Activated T-cell treated with anti-CD3 and anti-CD28 coated beads, Interleukin-2, amount 50 U/mL, for 24 hours (primary cell): ENCODE measurements at places on chromosomes 11 and 22.

- no peak for DNase-seq
Measured at GRCh38 chr11:87239001-87239400, 201.3 kb downstream of the TMEM135 start.

- no peak for DNase-seq
Measured at GRCh38 chr11:44452827-44453572, 112.5 kb upstream of the CD82 start.

DNA sequence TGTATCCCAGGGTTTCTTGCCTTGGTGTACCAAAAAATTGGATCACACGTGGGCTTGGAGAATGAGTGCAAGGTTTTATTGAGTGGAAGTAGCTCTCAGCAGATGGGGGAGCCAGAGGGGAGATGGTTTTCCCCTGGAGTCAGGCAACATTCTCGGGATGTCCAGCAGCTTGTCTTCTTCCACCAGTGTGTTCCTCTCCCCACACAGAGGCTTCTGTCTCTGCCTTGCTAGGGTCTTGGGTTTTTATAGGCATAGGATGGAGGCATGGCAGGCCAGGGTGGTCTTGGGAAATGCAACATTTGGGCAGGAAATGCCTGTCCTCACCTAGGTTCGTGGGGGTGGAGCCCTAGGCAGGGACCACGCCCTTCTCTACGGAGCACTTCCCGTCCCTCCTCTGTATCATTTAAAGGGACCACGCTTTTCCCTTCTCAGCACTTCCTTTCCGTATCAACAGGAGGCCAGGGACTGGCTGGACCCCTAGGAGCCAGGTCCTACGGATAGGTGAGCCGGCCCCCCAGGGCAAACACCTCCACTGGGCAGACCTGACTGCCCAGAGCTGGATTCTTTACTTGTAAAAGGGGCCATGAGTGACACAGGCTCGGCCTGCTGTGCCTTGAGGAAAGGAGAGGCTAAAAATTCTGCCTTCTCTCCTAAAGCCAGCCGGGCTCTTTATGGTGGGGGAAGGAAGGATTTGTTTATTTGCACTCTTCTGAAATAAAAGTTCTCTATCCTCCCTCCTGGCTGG lies 55.3 kb upstream of the CCDC188 start:
- DNase-seq: peak; percentile 81

DNA sequence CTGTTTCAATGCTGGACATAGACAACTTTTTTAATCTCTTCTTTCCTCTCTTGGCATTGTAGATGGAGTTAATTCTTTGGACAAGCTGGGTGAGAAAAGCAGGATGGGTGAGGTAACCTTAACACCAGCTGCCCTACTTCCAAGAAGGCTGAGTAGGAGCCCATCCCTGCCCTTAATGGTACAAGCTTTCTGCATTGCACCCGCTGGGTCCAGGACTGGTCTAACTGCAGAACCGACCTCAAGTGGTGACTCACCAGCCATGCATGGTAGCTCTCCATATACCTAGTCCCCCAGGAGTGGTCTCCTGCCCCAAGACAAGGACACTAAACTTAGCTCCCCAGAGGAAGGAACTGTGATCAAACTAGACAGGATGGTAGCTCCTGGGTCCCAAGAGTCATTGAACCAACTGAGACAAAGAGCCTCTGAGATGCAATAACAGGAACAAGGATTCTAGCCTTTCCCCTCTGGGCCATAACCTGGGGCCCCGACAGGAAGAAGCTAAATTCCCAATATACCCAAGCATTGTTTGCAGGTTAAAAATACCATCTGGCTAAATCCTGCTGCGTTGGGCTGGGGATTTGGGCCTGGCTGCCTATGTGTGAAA lies 32.1 kb downstream of the RPL27A start:
- DNase-seq: no peak

GRCh38 chr11:45258982-45259530 lies 27.1 kb downstream of the SYT13 start:
- DNase-seq: no peak

GRCh38 chr11:64164392-64165312 lies 1.3 kb downstream of the MACROD1 start:
- DNase-seq: no peak

DNA sequence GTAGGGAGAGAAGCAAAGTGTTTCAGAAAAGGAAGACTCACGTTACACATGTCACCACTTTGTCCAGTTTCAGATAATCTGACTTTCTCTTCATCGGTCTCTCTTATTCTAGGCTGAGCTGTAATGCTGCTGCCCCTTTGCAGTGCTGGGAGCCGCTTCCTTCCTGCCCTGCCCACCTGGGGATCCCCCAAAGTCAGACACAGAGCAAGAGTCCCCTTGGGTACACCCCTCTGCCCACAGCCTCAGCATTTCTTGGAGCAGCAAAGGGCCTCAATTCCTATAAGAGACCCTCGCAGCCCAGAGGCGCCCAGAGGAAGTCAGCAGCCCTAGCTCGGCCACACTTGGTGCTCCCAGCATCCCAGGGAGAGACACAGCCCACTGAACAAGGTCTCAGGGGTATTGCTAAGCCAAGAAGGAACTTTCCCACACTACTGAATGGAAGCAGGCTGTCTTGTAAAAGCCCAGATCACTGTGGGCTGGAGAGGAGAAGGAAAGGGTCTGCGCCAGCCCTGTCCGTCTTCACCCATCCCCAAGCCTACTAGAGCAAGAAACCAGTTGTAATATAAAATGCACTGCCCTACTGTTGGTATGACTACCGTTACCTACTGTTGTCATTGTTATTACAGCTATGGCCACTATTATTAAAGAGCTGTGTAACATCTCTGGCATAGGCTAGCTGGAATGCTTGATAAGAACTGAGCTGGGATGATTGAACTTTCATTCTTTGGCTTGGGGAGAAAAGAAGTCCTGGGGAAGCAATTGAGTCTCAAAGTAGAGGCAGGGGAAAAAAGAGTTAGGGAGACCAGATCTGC lies 31.2 kb upstream of the SMIM35 start:
- DNase-seq: peak; percentile 39

- no peak for DNase-seq
Measured at GRCh38 chr11:21494946-21495345, 697.9 kb upstream of the ANO5 start.

DNA sequence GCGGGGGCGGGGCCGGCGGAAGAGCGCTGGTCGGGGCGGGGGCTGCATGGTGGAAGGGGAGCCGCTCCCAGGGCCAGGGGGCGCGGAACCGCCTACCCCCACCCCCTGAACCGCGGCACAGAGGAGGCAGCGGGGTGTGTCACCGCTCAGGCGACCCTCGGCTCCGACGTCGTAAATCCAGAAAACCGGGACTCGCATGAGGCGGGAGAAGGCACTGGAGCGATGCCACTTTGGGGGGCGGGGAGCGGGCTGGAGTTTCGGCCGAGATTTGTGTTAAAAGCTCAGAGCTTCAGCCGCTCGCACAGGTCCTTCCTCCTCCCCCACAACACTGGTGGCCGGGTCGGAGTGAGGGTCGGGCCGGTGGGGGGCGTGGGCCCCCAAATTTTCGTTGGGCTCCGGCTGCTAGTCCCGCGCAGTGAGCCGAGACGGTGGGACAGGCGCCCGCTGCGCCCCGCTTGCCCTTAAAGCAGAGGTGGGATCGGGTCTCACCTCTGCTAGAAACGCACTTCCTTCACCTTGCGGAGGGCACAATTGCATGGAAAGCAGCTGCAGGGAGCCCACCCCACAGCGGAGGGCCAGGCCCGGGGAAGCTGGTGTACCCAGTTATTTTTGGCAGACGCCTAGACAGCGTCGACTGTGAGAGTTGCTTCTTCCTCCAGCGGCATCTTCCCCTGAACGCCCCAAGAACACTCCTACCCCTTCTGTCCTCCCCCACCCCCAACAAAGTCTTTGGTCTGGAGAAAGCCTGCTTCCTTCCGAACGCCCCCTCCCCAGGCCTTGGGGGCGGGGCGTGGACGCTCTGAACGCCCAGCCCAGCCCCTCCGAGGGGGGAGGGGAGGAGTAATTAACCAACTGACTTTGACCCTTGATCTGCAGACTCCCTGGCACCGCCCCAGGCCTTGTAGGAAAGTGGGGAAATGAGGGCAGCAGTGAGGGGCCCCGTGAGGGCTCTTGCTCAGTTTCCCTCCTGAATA lies 1.1 kb downstream of the OVOL1 start:
- DNase-seq: no peak

GRCh38 chr11:2368851-2369180 lies 8.3 kb upstream of the CD81 start:
- no peak for DNase-seq

- DNase-seq: no peak
Measured at GRCh38 chr22:33932997-33933396, 12.7 kb upstream of the LARGE1 start.

- DNase-seq: no peak
Measured at GRCh38 chr22:39947220-39948216, 12.7 kb upstream of the TMA7B start.

GRCh38 chr11:75313513-75314272 lies 37.8 kb downstream of the ARRB1 start:
- no peak for DNase-seq
